ENCODE measurements at places on chromosomes 4 and X. TPM values are rescaled to one million over a fixed set of nuclear protein-coding genes. Genes with fewer than 3 reads are reported as not detected.
A peak's percentile ranks its signal among the peaks of the same experiment; 100 is the strongest.

The NXF2B gene
- not detected for total RNA-seq

GRCh38 chr4:113837397-113837796 lies 75.9 kb upstream of the CAMK2D start:
- ATAC-seq = peak; percentile 93

The SERTM2 gene
- not detected for total RNA-seq

The FGD1 gene
- total RNA-seq = 4.1 TPM

- no peak for ATAC-seq
Measured at GRCh38 chr4:17574206-17574605, 2.8 kb upstream of the LAP3 start.

The SRPK3 gene
- total RNA-seq = 1.1 TPM

The CXCL5 gene
- total RNA-seq = 0.14 TPM

GRCh38 chrX:139784807-139785206 lies 76.8 kb upstream of the MCF2 start:
- no peak for ATAC-seq

DNA sequence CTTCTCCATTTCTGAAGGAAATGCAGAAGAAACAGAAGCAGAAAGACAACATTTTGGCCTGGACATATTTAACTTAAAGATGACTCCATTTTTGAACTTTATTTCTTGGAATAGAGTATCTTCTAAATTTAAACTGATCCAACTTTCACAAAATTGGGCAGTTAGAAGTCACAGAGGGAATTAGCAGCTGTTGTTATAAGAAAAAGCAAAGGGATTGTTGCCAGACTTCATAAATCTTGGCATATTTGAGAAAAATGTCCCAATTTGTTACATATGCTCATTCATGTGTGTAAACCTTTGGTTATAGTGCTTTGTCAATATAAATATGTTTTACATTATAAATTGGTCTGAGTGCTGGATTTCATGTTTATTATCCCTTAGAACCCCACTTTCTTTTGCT lies 3.4 kb downstream of the GLUD2 start:
- ATAC-seq = no peak

The LRP2BP gene
- total RNA-seq = 10.9 TPM

DNA sequence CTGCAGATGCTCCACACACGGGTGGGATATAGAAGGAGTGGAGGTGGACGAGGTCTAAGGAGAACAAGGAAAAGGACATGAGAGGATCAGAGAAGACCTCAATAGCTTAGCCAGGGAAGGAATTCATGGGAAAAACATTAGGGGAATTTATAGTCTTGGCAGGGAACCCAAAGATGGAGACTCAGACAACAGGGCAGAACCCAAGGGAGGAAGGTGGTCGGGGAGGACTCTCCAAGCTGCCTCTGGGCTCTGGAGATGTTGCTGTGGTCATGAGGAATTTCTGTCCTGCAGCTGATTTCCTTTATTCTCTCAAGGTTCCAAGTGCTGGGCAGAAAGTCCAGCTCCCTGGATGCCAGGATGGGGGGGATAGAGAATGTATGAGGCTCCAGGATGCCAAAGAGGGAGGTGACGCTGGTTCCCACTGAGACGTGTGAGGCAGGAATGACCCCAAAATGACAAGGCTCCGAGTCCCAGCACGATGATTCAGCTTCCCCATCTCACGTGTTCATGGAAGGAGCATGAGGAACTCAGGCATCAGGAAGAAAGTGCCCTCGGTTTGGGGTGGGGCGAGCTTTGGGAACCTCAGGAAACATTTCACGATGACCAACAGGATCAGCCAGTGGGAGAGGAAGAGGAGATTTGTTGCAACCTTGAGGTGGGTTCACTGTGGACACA lies 57.0 kb upstream of the PPP2R3B start:
- no peak for ATAC-seq

DNA sequence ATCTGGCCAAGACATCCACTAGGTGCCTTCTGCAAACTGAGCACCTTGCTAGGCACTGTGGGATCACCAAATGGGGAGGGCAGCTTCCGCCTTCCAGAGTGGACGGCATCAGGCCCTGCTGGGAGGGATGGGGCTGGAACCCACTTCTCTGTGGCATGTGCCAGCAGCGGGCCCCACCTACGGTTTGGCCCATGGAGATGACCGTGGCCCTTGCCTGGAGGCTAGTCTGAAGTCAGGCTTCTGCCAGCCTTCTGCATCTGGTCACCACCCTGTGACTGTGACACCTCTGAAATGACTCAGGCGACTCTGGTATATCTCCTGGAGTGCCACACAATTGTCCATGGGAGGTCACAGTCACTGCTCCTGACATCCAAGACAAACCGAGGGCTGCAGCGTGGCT lies 7.2 kb downstream of the SSR4 start:
- no peak for ATAC-seq

GRCh38 chr4:77336411-77337142 lies 179.6 kb downstream of the CCNG2 start:
- no peak for ATAC-seq

The COX7B2 gene
- total RNA-seq = not detected

GRCh38 chr4:26021417-26022345 lies 107.7 kb downstream of the SMIM20 start:
- no peak for ATAC-seq

- ATAC-seq = no peak
Measured at GRCh38 chrX:20477836-20478524, 211.3 kb upstream of the RPS6KA3 start.

GRCh38 chr4:20106921-20107320 lies 144.8 kb upstream of the SLIT2 start:
- no peak for ATAC-seq

GRCh38 chrX:132127743-132128142 lies at the start of gene FRMD7:
FRMD7 (minus strand) TSS chrX:132128020; CDS start chrX:132127844, 176 bp downstream.
- no peak for ATAC-seq

DNA sequence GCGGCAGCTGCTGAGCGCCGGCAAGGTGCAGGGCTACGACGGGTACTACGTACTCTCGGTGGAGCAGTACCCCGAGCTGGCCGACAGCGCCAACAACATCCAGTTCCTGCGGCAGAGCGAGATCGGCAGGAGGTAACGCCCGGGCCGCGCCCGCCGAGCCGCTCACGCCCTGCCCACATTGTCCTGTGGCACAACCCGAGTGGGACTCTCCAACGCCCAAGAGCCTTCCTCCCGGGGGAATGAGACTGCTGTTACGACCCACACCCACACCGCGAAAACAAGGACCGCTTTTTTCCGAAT lies 117.0 kb downstream of the DCTD start:
- ATAC-seq = no peak

The PPP4R3C gene
- total RNA-seq = 0.19 TPM

DNA sequence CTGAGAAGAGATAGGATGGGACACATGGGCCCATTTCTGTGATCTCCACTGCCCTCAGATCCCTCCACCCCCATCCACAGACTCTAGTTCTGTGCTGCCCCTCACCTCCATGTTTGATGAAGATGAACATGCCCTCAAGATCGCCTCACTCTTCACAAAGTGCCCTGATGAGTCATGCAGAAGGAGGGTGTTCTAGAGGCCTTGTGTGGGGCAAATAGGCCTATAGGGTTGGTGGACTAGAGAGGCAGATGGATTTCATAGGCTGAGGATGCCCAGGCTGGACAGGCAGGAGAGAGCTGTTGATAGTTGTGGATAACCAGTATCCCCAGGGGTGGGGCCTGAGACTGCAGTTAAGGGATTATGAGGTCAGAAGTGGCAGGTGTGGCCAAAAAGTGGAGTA lies at the start of gene CXorf65:
TSS of gene CXorf65 (minus strand) at position 314 of the 400 bp plus-strand sequence. CDS start at position 130, 184 bp downstream.
- no peak for ATAC-seq

GRCh38 chr4:138330531-138330930 lies 88.4 kb upstream of the SLC7A11 start:
- no peak for ATAC-seq

The DDIT4L gene
- 0.14 TPM for total RNA-seq

Data from motor neuron (in vitro differentiated cells).